ENCODE measurements at places on chromosomes 7 and 10.

GRCh38 chr10:50044941-50045664 is 22.7 kb upstream of the WASHC2A start:
- DNase-seq: no peak

- no peak for DNase-seq
Measured at GRCh38 chr7:22700559-22701002, 26.4 kb upstream of the IL6 start.

DNA sequence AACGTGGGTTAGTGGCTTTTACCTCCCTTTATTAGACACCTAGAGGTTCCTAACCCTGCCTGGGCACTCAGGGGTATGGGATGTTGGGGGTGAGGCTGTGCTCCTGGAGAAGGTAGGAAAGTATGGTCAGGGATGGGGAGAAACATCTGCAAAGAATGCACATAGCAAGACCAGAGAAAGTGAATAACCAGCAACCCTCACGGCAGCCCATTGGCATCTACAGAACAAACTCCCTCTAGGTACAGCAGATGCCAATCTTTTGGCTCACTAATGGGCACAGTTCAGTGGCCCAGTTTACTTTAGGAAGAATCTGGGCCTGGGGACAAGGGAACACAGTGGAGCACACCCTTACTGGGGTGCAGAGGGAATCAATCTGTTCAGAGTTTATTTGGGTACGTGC is 143.9 kb downstream of the JAZF1 start:
- no peak for DNase-seq

- DNase-seq: no peak
Measured at GRCh38 chr10:119665901-119666708, 14.9 kb downstream of the BAG3 start.

DNA sequence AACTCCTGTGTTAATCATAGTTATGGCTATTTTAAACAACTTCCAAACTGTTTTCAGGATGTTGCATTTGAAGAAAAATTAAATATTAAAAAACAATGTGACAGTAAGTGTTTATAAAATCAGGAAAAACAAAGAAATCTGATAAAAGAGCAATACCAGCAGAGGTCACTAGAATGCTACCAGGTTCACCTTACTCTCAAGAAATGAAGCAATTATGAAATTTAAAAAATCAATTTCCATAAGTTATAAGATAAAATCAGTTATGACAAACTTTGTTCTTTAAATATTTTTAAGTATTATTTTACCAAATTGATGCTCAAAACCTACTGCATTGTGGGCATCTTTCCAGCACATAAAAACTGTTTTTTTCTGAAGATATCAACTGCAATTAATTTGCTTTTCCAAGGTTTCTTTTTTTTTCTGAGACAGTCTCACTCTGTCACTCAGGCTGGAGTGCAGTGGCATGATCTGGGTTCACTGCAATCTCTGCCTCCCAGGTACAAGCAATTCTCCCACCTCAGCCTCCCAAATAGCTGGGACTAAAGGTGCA is 50.7 kb upstream of the RHEB start:
- no peak for DNase-seq

GRCh38 chr10:100645613-100646392 is 99.6 kb upstream of the PAX2 start:
- no peak for DNase-seq

DNA sequence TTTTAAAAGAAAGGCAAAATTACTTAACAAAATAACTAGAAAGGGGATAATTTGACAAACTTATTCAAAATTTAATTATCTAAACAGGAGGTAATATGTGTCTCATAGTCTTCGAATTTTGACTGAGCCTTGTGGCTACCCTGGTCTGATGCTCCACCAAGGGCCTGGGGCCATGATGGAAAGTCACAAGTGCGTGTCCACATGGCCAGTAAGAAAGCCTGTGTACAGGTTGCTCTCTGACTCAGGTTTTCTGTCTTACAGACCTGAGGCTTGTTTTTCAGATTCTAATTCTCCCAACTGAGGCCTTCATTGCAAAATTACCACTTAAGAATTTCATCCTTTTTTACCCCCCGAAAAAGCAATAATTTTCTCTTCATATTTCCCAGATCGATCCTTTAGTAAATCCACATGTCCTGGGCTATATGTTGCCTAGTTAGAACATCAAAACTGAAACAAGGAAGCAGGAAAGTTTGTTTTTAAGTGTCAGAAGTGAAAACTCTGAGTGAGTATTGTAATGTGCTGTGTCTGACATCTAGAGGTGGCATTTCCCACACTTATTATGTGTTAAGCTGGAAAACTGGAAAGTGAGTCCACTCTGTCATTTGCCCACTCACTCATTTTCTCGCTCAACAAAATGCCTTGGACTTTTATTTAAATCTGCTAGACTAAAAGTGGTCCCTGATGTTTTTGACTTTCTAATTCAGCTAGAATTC is 10.0 kb downstream of the CYP3A43 start:
- DNase-seq: no peak

- DNase-seq: no peak
Measured at GRCh38 chr7:42236976-42237810, at the start of gene GLI3. Gene GLI3 (minus strand): TSS chr7:42237209. CDS start chr7:42223253, 13,956 bp downstream.

GRCh38 chr7:26535483-26536007 is 243.9 kb downstream of the SNX10 start:
- DNase-seq: no peak

GRCh38 chr7:128407751-128408708 is 1.8 kb downstream of the IMPDH1 start:
- no peak for DNase-seq

DNA sequence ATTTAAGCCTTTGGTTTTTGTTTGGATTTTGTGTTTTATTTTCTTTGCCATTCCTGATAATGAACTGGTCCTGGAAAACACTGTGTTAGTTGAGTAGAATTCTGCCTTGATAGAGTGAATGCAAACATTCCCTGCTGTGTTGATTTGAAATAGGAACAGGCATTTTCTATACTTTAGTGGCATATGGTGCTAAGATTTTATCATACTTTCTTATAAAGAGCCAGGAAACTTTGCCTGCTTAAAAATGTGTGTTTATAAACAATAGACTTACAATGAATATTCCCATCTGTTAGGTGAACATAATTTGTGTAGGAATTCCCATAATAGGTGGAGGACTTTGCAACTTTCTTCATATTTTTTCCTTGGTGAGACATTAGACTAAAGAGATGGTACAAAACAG is 333.3 kb downstream of the SDK1 start:
- no peak for DNase-seq

DNA sequence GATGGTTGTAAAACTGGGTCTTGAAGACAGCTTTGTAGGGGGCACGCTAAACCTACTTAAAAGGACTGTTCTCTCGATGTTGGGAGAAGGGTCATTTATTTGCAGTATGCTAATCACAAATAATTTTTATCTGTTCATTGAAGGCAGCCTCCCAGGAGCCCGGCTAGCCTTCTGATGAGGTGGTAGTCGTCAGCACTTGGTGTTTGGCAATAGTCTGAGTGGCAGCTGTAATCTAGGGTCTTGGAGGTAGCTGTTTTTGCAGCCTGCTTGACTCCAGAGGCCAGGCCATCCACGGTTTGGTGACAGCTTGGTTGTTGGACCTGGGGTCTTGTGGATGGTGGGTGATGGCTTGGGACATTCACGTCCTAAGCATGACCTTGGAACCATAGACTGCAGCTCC is 2.2 kb downstream of the GTF2IRD1 start:
- no peak for DNase-seq

- DNase-seq: no peak
Measured at GRCh38 chr10:82668221-82668895, 793.4 kb downstream of the NRG3 start.

All from stimulated activated CD4-positive, alpha-beta T cell treated with anti-CD3 and anti-CD28 coated beads, Interleukin-15, amount 100 ng/mL, for 1 hour (primary cell).